ENCODE measurements at places on chromosomes 11 and 22. TPM values are rescaled to one million over a fixed set of nuclear protein-coding genes. Genes with fewer than 3 reads are reported as not detected.

The PSMC3 gene
- total RNA-seq, result 126 TPM

GRCh38 chr11:34143048-34143447 is 37.6 kb downstream of the NAT10 start:
- DNase-seq, result no peak

DNA sequence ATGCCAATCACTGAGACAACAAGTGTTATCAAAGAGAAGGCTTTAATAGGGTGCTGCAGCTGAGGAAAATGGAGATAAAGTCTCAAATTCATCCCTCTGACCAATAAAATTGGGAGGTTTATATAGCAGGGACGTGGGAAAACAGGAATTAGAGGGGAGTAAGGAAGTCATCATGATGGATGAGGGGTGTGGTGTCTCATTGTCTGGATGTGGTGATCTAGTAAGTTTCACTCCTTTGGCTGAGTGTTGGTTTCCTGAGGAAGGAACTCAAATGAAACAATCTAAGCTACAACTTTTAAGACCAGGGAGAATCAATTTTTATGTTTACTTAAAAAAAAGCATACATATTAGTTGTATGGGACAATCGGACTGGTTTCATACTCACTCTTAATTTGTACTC is 491.0 kb upstream of the KIRREL3 start:
- DNase-seq, result no peak

DNA sequence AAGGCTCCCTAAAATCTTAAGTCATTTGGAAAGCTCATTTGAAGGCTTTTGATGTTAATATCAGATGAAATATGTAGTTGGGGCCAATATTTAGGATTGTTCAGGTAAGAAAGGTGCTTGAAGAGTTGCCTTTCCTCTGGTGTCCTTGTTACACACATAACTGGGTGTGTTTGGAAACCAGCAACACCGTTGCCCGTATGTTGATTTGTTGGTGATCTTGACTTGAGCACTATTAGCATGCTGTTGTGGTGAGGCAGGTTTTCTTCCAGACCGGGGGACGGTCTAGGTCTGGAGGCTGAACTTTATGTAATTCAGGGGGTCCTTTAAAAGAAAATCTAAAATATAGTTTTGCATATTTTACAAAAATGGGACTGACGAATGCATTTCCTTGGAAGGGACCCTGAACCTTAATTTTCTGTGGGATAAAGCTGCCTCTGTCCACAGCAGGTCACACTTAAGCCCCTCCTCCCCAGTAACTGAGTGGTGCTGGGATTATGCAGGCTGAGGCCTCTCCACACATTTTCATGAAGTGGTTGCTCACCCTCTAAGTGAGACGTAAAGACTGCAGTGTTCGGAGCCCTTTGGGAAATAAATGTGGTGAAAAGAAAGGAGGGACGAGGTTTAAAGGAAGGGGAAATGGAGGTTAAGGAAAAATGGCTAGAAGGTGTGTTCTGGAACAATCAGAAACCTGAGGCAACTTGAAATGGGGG is 1.8 kb downstream of the YWHAH start:
- no peak for DNase-seq

GRCh38 chr11:33018840-33019239 is 3.2 kb downstream of the DEPDC7 start:
- no peak for DNase-seq

- no peak for DNase-seq
Observed at GRCh38 chr11:45250035-45250718, 36.0 kb downstream of the SYT13 start.

All from kidney epithelial cell (primary cell).